ENCODE measurements at places on chromosomes 5 and 9.

DNA sequence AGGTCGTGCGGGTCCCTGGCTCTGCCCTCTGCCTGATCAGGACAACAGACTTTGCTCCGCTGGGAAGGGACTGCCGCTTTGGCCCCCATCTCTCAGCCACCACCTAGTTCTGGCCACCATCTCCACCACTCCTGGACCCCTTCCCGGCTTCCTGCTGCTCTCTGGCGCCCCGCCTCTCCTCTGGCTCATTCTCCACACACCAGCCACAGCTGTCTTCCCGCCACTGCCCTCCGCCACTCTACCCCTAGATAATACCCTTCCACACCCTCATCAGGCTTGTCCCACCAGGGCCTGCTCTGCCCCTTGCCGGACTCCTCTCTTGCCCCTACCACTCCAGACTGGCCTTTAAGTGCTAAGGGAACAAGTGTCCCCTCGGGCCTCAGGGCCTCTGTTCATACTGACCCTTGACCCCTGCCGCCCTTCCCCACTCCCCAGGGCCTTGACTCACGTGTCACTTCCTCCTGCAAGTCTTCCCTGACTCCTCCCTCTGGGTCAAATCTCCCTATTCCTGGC is 3.0 kb upstream of the CDX1 start:
- DNase-seq: no peak

- DNase-seq: peak; percentile 31
Observed at GRCh38 chr5:157575381-157576020, at the start of gene ADAM19. Gene ADAM19, minus strand, starts transcription at chr5:157575775. Its CDS starts 79 bp downstream, at chr5:157575696.

- DNase-seq: no peak
Observed at GRCh38 chr9:87431837-87432236, 65.8 kb upstream of the DAPK1 start.

DNA sequence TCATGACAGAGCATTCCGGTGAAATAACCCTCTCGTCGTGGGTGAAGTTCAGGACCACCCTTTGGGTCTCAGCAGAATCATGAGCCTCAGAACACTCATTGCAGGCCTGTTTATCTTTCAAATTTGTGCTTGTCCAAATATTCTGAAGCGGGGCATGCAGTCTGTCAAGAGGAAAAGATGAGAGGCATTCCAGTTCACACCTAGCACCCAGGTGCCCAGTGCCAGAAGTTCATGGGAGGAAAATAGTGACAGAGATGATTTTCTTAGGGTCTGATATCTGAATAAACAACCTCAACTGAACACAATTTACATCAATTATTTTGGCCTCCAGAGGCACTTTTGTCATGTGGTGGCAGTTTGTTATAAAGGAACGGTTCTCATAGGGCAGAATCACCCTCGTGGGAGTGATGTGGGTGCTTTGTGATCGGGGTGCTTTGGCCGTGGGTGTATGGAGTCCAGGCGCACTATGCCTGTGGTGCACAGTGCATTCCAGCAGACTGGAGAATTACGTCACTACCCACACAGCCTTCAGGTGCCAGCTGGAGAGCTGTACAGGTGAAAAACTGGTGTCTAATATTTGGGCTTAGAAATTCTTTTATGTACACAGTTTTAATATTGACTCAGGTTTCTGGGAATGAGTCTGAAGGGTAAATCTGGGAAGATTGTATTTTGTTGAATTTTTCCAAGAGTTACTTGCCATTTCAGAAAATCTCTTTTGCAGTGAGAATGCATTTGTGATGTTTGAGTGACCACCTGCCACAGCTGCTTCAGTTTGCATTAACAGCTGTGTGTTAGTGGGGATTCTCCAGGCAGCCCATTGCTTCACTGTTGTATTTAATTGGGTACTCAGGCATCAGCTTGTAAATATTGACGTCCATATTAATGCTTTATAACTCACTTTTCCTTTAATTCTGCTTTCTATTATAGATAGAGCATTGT is 289.3 kb downstream of the FANCC start:
- DNase-seq: no peak

DNA sequence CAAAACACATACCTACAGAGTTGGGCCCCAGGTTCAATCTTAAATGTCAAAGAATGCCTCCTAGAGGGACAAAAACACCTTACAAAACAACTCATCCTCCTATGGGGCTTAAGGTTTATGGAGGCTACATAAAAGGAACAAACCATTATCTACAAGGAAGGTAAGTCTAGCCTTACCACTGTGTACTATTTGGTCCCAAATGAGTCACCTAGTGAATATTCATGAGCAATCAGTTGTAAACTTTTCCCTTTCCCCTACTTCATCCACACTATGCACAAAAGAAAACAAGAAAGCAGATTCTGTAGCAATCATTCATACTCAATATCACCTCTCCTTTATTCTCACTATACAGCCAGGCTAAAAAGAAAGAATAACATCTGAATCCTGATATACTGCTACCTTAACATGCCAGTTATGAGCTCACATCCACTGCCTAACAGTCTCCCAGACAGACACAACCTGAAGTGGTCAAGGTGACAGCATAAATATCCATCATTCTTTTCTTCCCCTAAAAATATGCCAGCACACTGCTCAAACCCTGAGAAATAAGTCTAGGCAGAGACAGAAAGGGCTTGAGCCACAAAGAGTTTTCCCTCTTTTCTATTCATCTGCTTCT is 6.2 kb downstream of the OXCT1 start:
- no peak for DNase-seq

DNA sequence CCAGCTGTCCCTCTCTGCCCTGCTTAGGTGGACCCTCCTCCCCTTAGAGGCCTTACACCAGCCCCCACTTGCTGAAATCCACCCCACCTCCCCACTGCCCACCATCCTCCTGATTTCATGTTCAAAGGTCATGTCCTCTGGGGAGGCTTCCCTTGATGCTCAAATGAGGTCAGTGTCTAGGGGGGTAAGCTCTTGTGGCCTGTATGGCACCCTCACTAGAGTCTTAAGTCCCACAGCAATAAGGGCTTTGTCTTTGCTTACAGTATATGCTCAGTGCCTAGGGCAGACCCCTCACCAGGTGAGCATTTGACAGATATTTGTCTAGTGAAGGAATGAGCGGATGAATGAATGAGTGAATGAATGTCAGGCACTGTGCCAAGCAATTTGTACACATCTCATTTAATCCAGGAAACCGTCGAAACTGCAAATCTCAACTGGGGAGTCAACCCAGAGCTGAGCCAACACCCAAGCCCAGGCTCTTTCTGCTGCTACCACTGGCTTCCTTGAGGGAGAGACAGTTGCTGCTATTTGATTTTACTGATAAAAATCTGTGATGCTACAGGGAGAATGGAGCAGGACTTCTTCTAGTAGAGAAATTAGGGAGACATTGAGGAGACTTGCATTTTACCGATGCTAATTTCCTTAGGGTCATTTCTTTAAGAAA is 101.9 kb downstream of the IQGAP2 start:
- no peak for DNase-seq

DNA sequence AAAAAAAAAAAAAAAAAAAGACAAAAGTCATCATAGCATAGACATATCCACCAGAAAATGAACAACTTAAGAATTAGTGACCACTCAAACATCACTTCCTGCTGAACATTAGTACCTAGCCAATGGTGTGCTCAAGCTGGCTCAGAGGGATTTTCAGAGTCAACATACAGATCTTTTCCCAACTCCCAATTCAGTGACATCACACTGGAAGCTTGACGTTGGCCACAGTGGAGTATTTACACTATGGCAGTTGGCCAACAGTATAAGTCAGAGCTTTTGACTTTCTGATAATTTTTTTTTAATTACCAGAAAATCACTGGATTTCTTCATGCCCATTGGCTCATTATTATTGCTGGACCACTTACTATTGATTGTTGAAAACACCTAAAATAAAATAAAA is 383.5 kb downstream of the ARHGEF28 start:
- no peak for DNase-seq

DNA sequence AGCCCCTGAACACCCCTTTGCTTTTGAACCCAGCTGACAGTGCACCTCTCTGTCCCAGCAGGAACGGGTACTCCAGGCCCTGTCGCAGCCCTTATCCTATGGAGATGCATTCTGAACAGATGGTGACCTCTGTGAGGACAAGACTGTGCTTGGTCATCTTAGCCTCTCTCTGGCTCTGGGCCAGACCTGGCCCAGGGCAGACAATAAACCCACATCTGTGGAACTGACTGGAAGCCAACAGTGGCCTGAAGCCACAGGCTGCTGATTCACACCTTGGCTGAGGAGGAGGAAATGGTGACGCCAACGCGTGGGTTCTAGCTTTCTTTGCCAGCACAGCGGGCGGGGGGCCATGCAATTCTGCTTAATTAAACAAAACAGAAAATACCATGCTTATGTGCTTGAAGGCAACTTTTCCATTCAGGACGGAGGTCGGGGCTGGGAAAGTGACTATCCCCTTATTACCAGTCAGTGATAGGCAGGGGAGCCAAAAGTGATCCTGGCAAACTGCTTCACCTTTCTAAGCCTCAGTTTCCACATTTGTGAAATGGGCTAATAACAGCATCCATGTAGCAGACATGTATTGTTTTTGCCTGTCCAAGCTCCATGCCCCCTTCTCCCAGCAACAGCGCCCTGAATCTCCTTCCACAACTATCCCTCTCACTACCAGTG is 10.8 kb downstream of the SH3PXD2B start:
- DNase-seq: peak; percentile 34

GRCh38 chr5:137142764-137143605 is 356.1 kb downstream of the SPOCK1 start:
- DNase-seq: no peak

- DNase-seq: no peak
Observed at GRCh38 chr9:33151007-33151557, 16.1 kb downstream of the B4GALT1 start.

DNA sequence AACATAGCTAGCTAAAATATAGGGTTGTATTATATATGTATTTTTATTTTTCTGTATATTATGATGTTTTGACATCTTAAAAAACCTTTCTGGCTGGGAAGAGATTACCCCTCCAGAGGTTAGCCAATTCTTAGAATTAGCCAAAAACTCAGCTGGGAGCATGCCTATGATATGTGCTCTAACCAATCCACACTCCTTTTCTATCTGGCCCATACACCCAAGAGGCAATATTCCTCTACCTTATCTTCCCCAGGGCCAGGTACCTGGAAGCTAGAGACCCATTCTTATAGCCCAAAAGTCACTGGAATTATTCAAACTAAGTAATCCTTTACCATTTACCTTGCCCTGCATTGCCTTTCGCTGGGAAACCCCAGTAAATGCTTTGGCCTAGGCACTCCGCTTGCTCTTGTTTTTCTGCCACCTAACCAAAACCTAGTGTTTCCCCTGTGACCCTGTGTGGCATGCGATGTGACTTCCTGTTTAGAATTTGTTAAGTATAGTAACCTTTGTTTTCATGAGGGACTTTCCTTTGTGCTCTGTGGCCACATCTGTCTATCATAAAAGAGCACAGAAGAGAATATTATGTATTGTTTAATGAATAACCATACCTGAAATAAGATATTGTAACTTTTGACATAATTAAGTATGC is 37.4 kb downstream of the CSNK1G3 start:
- peak; percentile 17 for DNase-seq
